ENCODE measurements at places on chromosomes 16 and 17.

- DNase-seq, result no peak
Measured at GRCh38 chr16:2366660-2367309, 26.3 kb upstream of the ABCA3 start.

- peak; percentile 73 for DNase-seq
Measured at GRCh38 chr17:58120195-58120822, 27.9 kb upstream of the OR4D1 start.

DNA sequence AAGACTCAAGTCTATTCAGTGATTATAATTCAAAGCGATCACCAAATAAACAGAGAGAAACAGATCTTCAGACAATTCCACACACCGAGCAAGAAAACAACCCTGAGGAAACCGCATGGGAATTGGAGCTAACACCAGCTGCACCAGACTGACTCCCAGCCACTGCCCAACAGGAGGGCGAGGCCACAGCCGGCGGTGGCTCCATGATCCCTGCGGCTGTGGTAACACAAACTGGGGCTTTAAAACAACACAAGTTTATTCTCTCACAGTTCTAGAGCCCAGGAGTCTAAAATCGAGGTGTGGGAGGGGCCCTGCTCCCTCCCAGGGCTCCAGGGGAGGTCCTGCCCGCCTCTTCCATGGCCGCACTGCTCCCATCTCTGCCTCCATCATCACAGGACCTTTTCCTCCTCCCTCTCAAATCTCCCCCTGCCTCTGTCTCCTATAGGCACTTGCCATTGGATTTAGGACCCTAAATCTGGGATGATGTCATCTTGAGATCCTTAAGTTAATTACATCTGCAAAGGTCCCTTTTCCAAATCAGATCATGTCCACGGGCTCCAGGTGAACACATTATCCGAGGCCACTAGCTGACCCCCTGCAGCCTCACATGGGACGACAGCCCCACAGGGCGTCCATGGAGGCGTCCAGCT, 9.7 kb upstream of the HEXD start:
- no peak for DNase-seq

- no peak for DNase-seq
Measured at GRCh38 chr17:46742565-46743270, 75.8 kb downstream of the WNT3 start.

GRCh38 chr17:44338702-44339101, 6.4 kb upstream of the GRN start:
- DNase-seq, result no peak

GRCh38 chr16:79072517-79072916, 528.0 kb downstream of the MAF start:
- DNase-seq, result no peak

Measured in KBM-7 (cell line).